ENCODE measurements at places on chromosomes 6 and 20.

- no peak for DNase-seq
Observed at GRCh38 chr6:6859105-6859504, 248.7 kb upstream of the RREB1 start.

GRCh38 chr6:110542311-110543024 is 66.1 kb upstream of the SLC22A16 start:
- DNase-seq = no peak

DNA sequence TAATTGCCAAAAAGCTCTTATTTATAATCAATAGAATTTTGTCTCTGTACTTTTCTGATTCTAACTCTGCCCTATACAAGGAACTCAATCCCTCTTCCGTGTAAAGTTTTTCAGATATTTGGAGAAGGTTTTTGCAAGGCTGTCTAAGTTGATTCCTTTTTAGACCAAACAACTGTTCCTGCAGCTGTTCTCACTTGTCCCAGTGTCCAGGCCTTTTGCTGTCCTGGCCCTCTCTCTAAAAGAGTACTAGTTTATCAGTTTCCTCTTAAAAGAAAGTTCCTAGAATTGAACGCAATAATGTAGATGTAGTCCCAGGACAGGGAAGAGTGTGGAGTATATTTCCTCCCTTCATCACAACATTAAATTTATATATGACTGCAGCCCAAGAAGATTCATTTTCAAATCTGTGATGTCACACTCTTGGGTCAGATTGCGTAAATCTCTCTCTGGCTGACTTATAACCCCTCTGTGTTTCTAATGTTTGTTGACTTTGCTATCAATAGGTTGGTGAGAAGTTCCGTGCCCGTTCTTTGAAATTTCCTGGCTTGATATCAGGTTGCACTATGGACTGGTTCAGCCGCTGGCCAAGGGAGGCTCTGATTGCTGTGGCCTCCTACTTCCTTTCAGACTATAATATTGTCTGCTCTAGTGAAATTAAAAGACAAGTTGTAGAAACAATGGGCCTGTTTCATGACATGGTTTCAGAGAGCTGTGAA is 139.4 kb upstream of the GLP1R start:
- no peak for DNase-seq

DNA sequence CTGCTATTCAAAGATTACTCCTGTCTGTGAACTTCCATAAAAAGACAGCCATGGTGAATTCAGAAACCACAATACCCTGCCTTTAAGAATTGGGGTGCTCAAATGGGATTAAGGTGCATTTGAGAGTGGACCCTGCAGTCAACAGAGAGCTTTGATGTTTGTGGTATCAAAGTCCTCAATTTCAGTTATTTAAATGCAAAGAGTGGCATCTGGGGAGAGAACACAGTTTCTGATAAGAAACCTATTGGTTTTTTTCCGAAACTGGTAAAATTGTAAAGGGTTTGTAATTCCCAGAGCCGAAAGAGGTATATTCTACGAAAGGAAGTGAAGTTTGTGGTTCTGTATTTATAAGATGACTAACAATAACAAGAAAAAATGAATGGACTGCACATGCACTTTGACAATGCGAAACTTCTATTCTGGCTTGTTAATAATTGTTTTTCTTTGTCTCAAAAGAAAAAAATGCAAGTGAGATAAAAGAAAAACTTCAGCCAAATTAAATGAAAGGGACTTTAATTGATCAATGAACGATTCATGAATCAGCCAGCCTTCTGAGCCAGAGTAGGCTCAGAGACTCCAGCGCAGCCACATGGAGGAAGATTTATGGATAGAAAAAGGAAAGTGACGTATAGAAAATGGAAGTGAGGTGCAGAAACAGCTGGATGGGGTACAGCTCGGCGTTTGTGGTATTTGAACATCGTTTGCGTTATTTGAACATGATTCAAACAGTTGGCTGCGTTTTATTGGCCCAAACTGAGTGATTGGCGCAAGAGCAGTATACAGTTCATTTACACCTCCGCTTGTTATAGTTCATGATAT is 70.5 kb upstream of the DUSP22 start:
- DNase-seq = peak; percentile 68

DNA sequence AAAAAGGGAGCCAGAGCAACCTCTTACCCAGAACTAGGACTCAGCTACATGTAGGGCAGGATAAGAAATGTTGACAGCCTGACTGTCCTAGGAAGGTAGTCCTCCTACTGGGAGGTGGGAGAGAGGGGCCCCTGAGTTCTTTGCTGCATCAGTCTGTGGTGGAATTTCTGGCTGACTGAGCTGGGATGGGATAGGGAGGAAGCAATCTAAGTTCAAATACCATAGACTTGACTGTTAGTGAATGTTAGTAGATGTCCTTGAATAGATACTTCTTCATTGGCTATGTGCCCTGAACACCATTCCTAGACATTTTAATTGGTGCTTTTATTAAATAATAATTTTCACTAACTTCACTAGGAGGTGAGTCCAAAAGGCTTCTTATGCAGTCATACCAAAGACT is 1343.6 kb upstream of the CITED2 start:
- no peak for DNase-seq

GRCh38 chr6:62035952-62036351 is 250.1 kb downstream of the KHDRBS2 start:
- DNase-seq = no peak

DNA sequence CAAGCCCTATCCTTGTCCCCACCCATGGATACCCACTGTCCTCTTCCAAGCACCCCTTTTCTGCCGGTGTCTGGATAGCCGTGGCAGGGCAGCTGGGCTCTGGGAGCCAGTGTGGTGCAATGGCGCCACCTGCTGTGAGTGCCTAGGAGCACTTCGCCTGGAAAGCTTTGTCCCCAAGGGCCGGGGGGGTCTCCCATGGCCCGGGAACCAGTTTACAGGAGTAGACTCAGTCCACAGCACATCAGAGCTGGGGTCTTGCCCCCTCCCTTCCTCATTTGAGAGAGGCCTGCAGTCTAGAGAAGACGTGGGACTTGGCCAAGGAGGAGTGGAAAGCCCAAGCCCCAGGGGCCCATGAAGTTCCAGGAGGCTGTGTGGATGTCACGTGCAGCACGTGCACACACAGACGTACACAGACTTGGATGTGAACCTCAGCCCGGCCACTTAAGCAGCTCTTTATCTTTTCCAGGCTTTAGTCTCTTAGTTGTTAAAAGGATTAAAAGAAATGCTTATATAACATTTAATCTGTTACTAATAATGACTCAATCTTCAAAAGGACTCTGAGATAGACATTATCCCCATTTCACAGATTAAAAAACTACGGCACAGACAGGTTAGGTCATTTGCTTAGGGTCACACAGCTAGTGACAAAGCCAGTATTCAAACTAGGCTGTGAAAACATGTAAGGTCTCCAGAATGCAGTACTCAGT is 40.9 kb upstream of the CDH22 start:
- no peak for DNase-seq

GRCh38 chr6:134117409-134117808 is 65.0 kb upstream of the SLC2A12 start:
- DNase-seq = no peak

- DNase-seq = no peak
Observed at GRCh38 chr6:143664171-143664570, 13.6 kb upstream of the PHACTR2 start.

DNA sequence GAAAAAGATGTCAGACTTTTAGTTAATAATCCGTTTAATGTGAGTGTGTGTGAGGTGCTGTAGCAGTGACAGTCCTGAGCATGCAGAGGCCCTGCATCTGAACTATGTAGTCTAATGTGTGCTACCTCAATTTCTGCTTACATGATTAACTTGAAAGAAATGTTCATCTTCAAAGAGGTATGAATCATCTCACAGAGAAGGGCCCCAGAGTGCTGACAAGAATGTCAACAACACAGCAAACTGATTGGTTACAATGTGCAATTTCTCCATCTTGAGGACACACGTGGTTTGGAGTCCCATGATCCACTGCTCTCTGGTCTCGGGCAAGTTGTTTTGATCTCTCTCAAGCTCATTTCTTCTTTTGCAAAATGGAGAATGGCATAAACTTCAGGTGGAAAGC is 61.7 kb upstream of the EMILIN3 start:
- DNase-seq = no peak

DNA sequence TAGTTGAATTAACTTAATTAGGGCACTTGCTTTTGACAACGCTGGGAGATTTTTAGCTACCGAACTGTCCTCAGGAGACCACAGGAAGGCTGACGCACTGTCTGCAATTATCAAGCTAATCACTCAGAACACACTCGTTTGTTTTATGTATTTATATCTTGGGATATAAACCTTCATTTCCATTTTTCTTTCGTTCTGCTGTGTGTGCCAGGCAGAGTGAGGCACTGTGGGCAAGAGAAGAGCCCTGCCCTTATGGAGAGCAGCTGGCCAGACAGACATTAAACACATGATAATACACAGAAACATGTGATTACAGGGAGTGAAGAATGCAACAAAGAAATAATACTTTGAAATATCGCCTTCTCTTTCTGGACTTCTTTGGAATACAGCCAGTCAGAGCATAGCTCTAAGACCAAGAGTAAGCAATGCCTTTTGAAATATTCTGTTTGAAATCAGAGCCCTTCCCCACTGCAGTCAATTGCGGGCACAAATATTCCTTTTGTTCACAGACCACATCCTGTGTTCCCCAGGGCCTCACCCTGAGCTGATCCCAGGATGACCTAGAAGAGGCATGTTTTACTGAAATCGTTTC is 96.8 kb downstream of the ANKRD60 start:
- no peak for DNase-seq

GRCh38 chr20:53154540-53154939 is 182.4 kb downstream of the TSHZ2 start:
- peak; percentile 34 for DNase-seq

GRCh38 chr6:33808641-33809180 is 4.9 kb upstream of the MLN start:
- no peak for DNase-seq

GRCh38 chr6:33118525-33119123 is 42.8 kb downstream of the HLA-DPB1 start:
- DNase-seq = no peak

GRCh38 chr6:79403563-79403962 is 133.7 kb downstream of the LCA5 start:
- DNase-seq = no peak

DNA sequence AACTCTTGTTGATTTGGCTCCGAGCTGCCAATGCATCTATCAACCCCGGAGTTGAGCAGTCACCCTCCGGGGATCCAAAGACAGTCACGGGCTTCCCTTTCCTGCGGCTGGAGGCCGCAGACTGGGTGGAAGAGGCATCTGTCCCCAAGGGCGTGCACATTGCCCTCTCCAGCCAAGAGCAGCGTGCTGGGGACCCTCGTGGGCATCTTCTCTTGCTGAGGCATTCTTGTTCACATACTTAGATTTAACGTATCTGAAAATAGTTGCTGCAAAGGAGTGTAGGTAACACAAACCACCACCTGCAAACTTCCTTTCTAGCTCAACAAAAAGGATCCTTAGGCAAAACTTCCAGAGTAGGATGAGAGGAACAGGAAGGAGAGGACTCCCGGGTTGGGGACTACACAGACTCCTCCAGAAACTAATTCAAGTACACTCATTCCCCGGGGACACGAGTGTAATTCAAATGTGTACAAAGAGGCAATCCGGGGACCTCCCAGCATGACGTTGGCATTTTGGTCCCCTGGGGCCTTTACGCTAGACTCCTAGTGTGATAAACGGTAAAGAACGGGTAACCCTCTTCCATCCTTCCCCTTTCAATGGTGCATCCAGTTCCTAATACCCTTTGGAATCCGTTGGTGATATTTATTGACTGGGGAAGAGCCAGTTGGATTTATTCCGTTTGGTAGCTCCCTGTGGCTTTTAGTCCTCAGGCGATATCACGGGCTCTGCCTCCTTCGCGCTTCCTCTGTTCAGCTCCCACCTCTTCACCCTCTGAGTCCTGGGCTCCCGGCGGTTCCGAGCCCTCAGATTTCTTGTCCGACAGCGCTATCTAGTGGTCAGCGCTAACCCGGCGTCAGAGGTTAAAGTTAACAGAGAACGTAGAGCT is 2.7 kb upstream of the COL12A1 start:
- DNase-seq = peak; percentile 62

- DNase-seq = no peak
Observed at GRCh38 chr6:116561377-116562018, 7.9 kb downstream of the CALHM4 start.

GRCh38 chr6:7882505-7883257 is 27.9 kb downstream of the TXNDC5 start:
- DNase-seq = no peak

DNA sequence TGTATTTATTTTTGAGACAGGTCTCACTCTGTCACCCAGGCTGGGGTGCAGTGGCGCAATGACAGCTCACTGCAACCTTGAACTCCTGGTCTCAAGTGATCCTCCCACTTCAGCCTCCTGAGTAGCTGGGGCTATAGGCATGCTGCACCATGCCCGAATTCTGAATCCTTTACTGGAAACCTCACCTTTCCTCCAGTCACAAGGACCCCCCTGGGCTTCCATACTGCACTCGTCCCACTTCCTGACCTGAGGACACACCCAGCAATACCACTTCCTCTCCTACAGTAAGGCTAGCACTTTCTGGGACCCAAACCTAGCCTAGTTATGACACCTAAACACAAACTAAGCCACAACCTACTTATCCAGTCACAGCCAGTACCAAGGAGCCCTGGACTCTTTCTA is 68.2 kb downstream of the FAM217A start:
- DNase-seq = no peak

DNA sequence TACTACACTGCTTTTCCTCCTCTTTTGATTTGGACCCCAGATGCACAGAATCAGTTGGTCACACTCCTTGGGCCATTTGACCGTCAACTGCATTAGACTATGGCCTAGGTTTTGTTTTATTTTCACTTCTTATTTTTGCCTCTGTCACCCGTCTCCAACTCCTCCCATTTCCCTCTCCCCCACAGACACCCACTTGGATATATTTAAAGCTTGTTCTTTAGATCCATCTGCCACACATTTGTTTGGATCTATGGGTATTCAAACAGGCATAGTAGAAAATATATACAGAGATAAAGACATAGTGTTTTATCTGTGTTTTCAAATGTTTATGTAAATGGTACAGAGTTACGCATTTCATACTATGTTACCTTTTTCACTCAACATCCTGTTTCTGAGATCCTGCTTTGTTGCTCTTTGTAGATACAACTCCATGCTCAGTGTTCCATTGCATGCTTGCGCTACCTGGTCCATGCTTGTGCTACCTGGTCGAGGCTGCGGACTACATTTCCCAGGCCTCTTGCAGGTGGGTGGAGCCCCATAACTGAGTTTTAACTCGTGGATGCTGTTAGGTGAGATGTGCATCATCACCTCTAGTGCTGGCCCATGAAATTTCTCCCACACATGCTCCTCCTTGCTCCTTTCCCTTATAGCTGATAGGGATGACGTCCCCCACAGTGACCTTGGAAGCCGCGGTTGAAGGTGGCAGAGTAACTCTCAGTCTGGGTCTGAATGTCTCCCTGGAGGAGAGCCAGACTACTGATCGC is 11.5 kb upstream of the PREX1 start:
- DNase-seq = no peak

DNA sequence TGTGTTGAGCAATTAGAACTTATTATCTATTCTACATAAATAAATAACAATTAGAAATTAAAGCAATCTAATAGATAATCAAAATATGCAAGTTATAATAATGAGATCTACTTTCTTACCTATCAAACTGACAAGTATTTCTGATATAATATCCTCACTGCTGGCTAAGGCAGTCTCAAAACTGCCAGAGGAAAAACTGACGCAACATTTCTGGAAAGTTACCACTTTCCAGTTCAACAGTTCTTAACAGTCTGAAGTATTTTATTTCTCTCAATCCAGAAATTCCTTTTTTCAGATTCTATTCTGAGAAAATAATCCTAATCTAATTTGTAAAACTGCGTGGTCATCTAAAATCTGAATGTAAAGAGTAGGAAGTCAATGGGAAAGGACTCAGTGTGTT is 121.0 kb downstream of the TRDN start:
- DNase-seq = no peak

Measured in GM06990 (cell line).